ENCODE measurements at places on chromosomes 13 and 19.

DNA sequence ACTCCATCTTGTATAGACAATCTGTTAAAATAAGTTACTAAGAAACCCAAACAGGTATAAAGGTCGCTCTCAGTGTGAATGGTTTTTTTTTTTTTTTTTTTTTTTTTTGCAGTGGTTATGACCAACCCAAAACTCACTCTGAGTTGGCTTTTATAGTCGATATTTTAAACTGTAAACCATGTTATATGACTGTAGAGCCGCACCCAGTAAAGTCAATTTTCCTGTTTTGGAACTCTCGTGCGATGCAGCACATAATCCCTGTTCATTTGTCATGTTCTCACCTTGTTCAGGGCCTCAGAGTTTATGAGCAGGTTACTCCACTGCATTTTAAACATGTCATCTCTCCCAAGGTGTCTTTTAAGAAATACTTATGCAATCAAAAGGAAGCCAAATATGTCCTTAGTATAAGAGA, 112.5 kb downstream of the KLF5 start:
- no peak for DNase-seq

GRCh38 chr19:16581145-16581970, 9.1 kb upstream of the SLC35E1 start:
- DNase-seq = no peak

- DNase-seq = no peak
These were observed at the start of gene DBP for GRCh38 chr19:48636859-48637448. Gene DBP (minus strand): TSS chr19:48637379. CDS start chr19:48636994, 385 bp downstream.

GRCh38 chr13:112053744-112054615, 13.0 kb upstream of the SOX1 start:
- no peak for DNase-seq

DNA sequence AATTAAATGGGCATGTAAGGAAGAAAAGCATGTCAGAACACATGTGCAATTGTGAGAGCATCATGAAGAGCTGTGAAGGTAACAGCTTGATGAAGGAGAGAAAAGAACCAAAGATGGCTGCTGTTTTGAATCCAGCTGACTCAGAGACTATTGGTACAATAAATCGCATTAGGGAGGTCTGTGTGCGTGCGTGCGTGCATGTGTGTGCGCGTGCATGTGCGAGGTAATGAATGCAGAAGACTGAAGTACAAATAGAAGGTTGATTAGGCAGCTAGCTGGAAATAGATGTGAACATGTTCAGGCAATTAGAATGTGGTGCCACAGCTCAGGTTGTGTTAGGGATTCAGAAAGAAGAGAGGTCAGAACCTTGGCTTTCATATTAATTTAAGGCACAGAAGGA, 440.5 kb downstream of the OXGR1 start:
- DNase-seq = no peak

DNA sequence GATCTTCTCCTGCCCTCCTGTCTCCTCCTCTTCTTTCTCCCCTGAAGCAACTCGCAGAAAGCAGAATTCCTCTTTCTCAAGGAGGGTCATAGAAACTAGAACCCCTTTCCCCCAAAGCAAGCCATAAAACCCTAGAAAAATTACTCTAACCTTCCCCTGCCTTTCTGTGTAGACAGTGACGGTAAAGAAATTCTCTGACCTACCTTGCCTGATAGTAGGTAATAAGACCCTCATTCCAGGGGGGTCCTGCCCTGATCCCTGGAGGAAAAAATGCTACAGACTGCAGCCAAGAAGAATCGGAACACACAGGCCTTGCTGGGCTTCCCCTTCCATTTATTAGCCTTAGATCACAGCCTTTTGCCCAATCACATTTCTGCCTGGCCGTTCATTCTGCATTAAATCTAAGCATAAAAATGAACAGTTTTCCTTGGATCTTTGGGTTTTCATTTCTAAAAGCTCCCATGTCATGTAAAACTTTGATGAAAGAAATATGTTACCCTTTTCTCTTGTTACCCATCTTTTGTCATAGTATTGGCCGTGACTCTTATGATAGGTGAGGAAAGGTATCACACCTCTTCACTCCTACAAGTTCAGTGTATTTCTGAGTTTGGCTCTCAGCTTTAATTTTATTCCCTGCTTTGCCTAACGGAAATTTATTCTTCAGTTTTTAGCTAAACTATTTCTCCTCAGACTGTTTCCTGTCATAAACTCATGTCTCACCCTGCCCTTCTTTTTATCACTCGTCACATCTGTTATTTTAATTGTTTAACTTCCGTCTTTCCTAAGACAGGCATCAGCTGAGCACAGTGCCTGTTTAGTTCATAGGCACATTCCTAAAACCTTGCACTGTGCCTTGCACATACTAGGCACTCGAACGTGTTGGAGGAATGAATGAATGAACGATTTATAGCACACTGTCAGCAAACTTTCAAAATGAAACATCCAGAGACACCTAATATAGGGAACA, 20.4 kb upstream of the CPB2 start:
- peak; percentile 24 for DNase-seq

- DNase-seq = no peak
These were observed 51.1 kb downstream of the GARRE1 start for GRCh38 chr19:34305221-34306083.

DNA sequence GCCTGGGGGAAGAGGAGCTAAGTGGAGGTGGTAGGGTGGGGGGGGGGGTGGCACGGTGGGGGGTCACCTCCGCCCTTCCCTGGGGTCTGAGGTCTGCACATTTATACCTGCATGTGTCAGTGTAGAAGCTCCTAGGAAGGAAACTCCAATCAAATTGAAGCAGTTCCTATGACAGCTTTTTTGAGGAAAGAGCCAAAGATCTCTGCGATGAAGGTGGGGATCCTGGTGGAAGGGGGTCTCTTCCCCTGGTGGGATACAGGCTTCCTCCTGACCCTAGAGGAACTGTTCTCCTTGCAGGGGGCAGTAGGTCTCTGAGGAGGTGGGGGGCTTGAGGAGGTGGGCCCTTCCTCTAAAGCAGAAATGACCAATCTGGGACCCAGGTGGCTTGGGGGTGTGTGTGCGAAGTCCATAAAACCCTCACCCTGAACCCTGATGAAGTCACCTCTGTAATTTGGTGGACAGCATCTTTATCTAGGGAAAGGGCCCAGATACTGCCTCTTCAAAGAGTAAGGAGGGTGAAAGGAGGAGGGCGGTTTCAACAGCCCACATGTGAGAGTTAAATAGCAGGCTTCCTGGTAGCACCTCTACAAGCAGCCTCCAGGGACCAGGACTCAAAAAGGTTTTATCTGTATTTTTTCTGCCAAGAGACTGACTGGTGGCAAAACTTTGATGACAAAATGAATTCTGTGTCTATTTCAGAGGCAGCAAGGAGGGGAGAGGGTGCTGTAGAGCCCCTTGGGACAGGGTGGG, 12.9 kb downstream of the RANBP3 start:
- DNase-seq = no peak

- DNase-seq = peak; percentile 84
These were observed 967 bp upstream of the TPT1 start for GRCh38 chr13:45341799-45342500.

DNA sequence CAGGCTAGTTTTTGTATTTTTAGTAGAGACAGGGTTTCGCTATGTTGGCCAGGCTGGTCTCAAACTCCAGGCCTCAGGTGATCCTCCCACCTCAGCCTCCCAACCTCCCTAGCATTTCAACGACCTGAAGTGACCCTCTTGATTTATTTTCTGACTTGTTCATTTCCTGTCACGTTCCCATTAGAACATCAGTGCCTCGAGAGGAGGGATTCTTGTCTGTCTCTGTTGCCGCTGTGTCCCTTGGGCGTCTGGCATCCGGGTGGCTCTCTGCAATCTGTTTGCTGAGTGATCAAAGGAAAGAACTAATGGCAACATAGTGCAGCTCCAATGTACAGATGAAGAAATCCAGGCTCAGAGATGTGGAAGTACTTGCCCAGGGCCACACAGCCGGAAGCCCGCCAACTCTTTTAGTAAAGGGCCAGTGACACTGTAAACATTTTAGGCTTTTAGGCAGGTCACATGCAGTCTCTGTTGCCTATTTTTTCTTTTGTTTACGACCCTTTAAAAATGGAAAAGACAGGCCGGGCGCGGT, 47.5 kb downstream of the NFIC start:
- DNase-seq = no peak

DNA sequence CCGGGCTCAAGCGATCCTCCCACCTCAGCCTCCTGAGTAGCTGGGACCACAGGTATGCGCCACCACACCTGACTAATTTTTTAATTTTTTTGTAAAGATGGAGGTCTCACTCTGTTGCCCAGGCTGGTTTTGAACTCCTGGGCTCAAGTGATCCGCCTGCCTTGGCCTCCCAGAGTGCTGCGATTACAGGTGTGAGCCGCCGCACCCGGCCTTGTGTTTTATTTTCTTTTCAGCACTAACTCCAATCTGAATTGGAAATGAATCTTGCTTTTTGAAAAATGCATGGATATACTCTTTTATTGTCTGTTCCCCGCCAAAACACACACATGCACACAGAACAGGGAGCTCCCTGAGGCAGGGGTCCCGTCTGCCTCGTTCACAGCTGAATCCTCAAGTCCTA, 1.3 kb upstream of the ISOC2 start:
- DNase-seq = no peak

DNA sequence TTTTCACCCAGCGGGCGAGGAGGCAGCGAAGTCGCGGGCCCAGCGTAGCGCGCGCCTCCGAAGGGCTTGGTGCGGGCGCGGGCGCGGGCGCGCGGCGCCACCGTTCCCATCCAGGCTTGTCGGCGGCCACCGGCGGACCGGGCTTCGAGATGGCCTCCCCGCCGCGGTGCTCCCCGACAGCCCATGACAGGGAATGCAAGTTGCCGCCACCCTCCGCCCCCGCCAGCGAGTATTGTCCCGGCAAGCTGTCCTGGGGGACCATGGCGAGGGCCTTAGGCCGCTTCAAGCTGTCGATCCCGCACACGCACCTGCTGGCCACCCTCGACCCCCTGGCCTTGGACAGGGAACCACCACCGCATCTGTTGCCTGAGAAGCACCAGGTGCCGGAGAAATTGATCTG, at the start of gene WDR88:
Gene WDR88, plus strand, starts transcription at position 94 of the 400 bp plus-strand sequence. Its CDS starts 56 bp downstream, at position 150.
- DNase-seq = no peak

DNA sequence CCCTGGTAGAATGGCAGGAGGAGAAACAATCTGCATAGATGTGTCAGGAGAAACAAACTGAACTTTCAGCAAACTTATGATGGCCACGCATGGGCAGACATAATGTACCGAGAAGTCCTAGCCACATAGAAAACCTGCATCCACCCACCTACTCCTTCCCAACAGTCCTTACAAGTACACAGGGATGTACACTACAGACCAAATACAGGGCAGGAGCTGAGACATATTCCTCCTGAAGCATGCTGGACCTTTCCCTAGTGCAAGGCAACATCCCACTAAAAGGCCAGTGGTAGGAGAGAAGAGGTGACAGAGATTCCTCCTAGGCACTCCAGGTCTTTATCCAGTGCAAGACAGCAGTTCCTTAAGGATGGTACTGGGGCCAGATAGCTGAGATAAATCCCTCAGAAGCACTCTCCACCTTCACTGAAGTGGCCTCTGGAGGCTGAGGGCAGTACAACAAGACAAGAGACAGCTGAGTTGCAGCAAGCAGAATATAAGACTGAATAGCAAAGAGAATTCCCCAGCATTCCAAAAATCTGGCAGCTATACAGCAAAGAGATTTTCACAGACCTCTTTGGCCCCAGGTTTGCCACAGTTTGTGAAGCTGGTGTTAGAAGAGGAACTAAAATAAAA, 18.3 kb downstream of the VWA8 start:
- no peak for DNase-seq

GRCh38 chr13:107466326-107467099, 748.8 kb downstream of the LIG4 start:
- DNase-seq = no peak

DNA sequence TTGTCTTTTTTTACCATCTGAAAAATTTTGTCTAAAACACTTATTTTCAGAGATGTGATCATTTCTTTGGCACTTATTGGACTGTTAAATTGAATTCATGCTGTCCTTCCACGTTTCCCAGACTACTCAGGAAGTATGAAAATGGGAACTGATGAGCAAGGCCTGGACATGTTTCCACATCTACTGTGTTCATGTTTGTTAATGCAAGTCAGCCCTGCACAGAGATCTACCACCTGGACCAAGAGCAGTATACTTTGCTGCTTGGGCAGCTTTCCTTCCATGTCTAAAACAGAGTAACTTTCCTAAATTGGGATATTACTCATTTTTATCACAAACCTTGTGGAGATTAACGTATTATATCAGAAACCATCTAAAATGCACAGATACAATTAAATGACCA, 687.4 kb downstream of the DIAPH3 start:
- no peak for DNase-seq

- no peak for DNase-seq
These were observed 49.5 kb downstream of the PCDH8 start for GRCh38 chr13:52798770-52799430.

GRCh38 chr19:48325265-48325910, at the start of gene EMP3:
Gene EMP3 (plus strand): TSS chr19:48325552. CDS start chr19:48326845, 1,293 bp downstream.
- peak; percentile 64 for DNase-seq

GRCh38 chr13:106143392-106143791, 392.1 kb downstream of the EFNB2 start:
- no peak for DNase-seq
